OCI-M1 (cell line): ENCODE measurements at places on chromosomes 13 and 19.

- no peak for DNase-seq
Measured at GRCh38 chr13:27549406-27549981, 70.8 kb downstream of the LNX2 start.

- no peak for DNase-seq
Measured at GRCh38 chr13:76214001-76214400, 577.9 kb downstream of the LMO7 start.

DNA sequence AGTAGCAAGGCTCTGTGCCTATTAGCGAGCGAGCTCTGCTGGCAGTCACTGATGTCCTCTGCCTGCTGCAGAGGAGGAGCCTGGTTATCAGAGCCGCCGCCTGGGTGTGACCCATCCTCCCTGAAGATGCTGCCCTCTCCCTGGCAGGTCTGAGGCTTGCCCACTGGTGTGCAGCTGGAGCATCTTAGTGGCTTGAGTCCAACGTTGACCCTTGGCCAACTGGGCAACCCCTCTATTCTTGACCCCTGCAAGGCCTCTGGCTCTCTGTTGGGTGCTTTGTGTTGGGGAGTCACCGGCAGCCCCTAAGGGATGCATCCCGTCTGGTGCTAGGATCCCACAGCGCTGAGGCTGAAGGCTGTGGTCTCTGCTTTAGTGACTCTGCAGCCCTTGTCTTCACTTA lies 277.9 kb upstream of the SOX1 start:
- DNase-seq: no peak

DNA sequence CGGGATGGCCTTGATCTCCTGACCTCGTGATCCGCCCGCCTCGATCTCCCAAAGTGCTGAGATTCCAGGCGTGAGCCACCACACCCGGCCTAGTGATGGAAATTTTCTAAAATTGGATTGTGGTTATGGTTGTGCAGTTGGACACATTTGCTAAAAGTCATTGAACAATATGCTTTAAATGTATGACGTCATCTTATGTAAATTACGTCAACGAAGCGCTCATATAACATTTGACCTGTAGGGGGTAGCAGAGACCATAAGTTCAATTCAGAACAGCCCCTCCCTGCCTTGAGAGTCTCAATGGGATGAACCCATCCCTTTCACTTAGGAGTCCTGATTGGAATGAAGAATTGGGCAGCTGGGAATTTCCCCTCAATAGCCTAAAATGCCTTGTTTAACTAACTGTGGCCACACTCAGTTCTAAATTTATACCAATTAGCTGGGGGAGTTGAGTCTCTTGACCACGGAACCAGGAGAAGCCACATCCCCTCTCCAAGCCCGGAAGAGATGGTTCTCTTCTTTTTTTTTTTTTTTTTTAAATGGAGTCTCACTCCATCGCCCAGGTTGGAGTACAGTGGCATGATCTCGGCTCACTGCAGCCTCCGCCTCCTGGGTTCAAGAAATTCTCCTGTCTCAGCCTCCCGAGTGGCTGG lies 15.2 kb upstream of the TLE6 start:
- peak; percentile 75 for DNase-seq

- no peak for DNase-seq
Measured at GRCh38 chr13:71214821-71215220, 652.2 kb downstream of the DACH1 start.

GRCh38 chr19:17379221-17379631 lies 2.1 kb upstream of the PLVAP start:
- no peak for DNase-seq

DNA sequence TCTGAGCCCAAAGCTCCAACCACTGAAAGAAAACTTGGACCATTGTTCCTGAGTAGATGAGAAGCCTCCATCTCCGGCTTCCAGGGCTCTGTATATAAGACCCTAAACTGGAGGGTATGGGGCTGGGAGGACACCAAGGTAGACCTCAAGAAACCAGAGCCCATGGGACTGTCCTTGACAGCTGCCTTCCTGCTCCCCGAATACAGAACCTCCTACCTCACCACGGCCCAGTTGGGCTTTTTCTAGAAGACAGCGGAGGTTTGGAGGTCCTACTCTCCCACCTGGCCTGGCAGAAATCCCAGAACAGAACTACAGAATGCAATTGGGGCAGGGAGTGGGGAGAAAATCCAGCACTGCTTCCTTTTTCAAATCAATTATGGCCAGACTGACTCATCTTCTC lies 177.3 kb upstream of the ZNF507 start:
- no peak for DNase-seq

- no peak for DNase-seq
Measured at GRCh38 chr19:12891553-12892021, 627 bp downstream of the GCDH start.

DNA sequence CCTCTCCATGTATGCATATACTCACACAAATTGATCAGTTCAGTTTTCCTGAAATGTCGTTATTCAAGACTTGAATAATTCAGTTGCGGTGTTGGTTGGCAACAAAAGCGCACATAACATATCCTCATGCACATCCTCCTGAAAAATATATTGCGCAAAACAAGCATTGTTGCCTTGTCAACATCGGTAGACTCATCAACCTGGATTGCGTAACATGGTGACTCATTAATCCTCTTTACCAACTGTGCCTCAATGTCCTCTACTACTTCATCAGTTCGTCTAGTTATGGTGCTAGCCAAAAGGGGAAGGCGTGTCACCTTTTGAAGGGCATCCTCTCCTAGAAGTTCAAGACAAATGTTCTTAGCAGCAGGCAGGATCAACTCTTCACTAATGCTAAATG lies 357.7 kb downstream of the LMO7 start:
- DNase-seq: no peak
